Myometrial cell (primary cell): ENCODE measurements at places on chromosomes 4 and X. TPM values are rescaled to one million over a fixed set of nuclear protein-coding genes. Genes with fewer than 3 reads are reported as not detected.

The APELA gene
- total RNA-seq: not detected in 2 replicates

The SPACA5 gene
- not detected in 2 replicates for total RNA-seq

The EDNRA gene
- total RNA-seq: 0.71 and 0.86 TPM in 2 replicates

The STEEP1 gene
- 20.2 and 23.7 TPM in 2 replicates for total RNA-seq

The SPIN2A gene
- total RNA-seq: not detected in 2 replicates

The FDCSP gene
- total RNA-seq: not detected in 2 replicates

The CXCL8 gene
- total RNA-seq: 6.4 and 9.5 TPM in 2 replicates

The PDGFRA gene
- total RNA-seq: 63.1 and 101 TPM in 2 replicates

The NHS gene
- 0.53 and 0.58 TPM in 2 replicates for total RNA-seq

The VSIG1 gene
- 0.35 TPM in 1 of 2 replicates, not detected in the other for total RNA-seq

The CCNB3 gene
- total RNA-seq: 0.18 and 0.29 TPM in 2 replicates

The TBL1X gene
- total RNA-seq: 21.6 and 28.3 TPM in 2 replicates

The UGT2B17 gene
- not detected in 2 replicates for total RNA-seq

The FAM149A gene
- 0.86 and 3.7 TPM in 2 replicates for total RNA-seq

The TEX13D gene
- total RNA-seq: not detected in 2 replicates

The IL2 gene
- not detected in 2 replicates for total RNA-seq

The FAM9C gene
- total RNA-seq: 0.86 TPM in 1 of 2 replicates, not detected in the other

The CLIC2 gene
- under 0.01 TPM in 1 of 2 replicates, not detected in the other for total RNA-seq

The UNC5C gene
- under 0.01 and 0.58 TPM in 2 replicates for total RNA-seq

The ADH7 gene
- not detected in 2 replicates for total RNA-seq

The ARAP2 gene
- total RNA-seq: 1.4 and 1.9 TPM in 2 replicates

The GC gene
- total RNA-seq: not detected in 2 replicates

The RIBC1 gene
- total RNA-seq: 1.2 and 1.7 TPM in 2 replicates

The TEX11 gene
- not detected in 2 replicates for total RNA-seq

The SYP gene
- total RNA-seq: 0.29 TPM in 1 of 2 replicates, not detected in the other

The PPBP gene
- not detected in 2 replicates for total RNA-seq

The ODAPH gene
- not detected in 2 replicates for total RNA-seq

The PNMA6F gene
- not detected in 2 replicates for total RNA-seq

The PPARGC1A gene
- under 0.01 TPM in 1 of 2 replicates, not detected in the other for total RNA-seq

The PARM1 gene
- total RNA-seq: 0.18 and 0.58 TPM in 2 replicates

The CAPN6 gene
- total RNA-seq: 0.18 TPM in 1 of 2 replicates, not detected in the other

The DCAF8L2 gene
- not detected in 2 replicates for total RNA-seq

The CT47B1 gene
- not detected in 2 replicates for total RNA-seq

The PAGE4 gene
- total RNA-seq: not detected in 2 replicates

The C4orf17 gene
- not detected in 2 replicates for total RNA-seq

The RBM47 gene
- total RNA-seq: 0.86 and 1.2 TPM in 2 replicates

The TRPC3 gene
- total RNA-seq: 0.18 TPM in 1 of 2 replicates, not detected in the other

The EPGN gene
- total RNA-seq: not detected in 2 replicates

The FHIP1A gene
- under 0.01 and 0.53 TPM in 2 replicates for total RNA-seq

The KCNIP4 gene
- not detected in 2 replicates for total RNA-seq

The MAGEA8 gene
- not detected in 2 replicates for total RNA-seq

The ALPK1 gene
- 11.5 and 16.1 TPM in 2 replicates for total RNA-seq

The APOO gene
- 17.3 and 18.6 TPM in 2 replicates for total RNA-seq

The PORCN gene
- total RNA-seq: 10.5 and 20.2 TPM in 2 replicates

The TCEAL2 gene
- not detected in 2 replicates for total RNA-seq
